NCI-H1417 treated with DMSO at 0.1 percent for 48 hours (cell line): ENCODE measurements at places on chromosomes 2 and 18.
A peak's percentile ranks its signal among the peaks of the same experiment; 100 is the strongest.

DNA sequence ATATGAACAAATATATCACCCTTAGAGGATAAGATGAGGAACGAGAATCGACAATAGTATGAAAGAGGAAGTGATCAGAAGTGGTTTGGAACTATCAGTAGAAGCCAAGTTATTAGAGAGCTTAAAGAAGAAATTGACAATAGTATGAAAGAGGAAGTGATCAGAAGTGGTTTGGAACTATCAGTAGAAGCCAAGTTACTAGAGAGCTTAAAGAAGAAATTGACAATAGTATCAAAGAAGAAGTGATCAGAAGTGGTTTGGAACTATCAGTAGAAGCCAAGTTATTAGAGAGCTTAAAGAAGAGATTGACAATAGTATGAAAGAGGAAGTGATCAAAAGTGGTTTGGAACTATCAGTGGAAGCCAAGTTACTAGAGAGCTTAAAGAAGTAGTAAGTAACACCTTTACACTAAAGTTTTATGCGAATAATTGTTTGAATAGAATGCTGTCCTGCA is 175.5 kb downstream of the ZNF407 start:
- DNase-seq: no peak

- no peak for DNase-seq
Observed at GRCh38 chr18:13688191-13689136, 37.9 kb downstream of the FAM210A start.

- DNase-seq: no peak
Observed at GRCh38 chr2:191556463-191556862, 121.5 kb upstream of the NABP1 start.

GRCh38 chr2:209473930-209474419 is 50.1 kb downstream of the MAP2 start:
- no peak for DNase-seq

- DNase-seq: no peak
Observed at GRCh38 chr18:79107886-79108285, 38.7 kb downstream of the ATP9B start.

- DNase-seq: no peak
Observed at GRCh38 chr18:48740851-48741485, 202.1 kb downstream of the CTIF start.

- DNase-seq: no peak
Observed at GRCh38 chr2:201196003-201196402, 13.1 kb downstream of the CASP10 start.

- DNase-seq: no peak
Observed at GRCh38 chr2:10770956-10771750, 41.4 kb downstream of the PDIA6 start.

- peak; percentile 85 for DNase-seq
Observed at GRCh38 chr18:76913583-76913982, 91.2 kb downstream of the ZNF236 start.

DNA sequence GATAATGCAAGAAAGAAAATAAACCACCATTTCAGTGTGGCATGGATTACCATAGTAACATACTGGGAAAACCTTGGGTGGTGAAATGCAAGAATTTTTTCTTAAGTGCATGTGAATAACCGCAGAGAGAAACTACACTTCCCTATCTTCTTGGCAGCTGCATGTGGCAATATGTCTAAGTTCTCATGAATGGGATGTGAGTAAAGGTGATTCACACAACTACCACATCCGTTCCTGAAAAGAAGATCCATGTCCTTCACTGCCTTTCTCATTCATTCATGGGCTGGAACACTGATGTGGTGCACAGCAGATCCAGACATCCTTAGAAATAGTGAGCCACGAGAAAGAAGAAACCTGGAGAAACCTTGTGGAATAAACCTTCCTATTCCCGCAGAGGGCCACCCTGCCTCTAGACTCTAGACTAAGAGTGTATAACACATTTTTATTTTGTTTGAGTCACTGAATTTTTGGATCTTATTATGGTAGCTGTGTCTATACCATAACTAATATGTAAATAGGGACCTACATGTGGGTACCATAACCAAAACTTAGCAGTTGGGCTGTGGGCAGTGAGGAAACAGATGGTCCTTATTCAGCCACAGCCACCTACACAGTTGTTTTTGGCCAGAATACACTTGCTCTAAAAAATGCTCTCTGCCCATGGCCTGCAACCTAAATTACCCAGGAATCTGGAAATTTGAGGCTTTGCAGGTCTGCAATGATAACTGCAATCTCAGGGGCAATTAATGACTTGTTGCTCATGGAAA is 573.3 kb downstream of the LRP1B start:
- no peak for DNase-seq

- DNase-seq: no peak
Observed at GRCh38 chr2:238784671-238785527, 63.0 kb upstream of the TWIST2 start.

DNA sequence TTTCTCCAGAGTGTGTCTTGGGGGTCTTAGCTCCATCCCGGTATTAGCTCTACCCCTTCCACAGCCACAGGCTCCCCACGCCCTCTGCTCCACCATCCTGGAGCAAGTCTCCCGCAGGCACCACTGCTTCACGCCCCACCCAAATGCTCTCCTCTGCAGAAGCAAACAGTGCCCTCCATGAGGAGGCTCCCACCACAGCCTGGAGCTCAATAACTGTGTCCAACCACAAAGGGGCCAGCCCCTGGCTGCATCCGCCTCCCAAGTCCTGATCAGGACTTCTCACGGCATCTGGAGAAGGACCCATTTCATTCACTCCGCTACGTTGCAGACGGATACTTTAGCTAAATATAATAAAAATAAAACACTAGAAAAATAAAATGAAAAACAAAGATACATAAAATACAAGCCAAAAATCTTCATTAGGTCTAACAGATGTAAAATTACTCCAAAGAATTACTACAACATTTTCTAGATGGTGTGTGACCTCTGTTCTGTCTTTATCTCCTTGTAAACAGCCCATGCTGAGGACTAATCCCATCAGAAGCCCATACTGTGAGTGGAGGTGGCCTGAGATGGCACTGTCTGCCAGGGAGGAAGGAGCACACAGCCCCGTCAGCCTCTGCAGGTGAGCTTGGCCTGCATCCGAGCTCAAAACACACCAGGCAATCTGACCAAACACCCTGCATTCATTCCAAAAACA is 210.8 kb upstream of the RAB6C start:
- no peak for DNase-seq

- peak; percentile 17 for DNase-seq
Observed at GRCh38 chr18:62450546-62451410, 72.0 kb upstream of the ZCCHC2 start.

DNA sequence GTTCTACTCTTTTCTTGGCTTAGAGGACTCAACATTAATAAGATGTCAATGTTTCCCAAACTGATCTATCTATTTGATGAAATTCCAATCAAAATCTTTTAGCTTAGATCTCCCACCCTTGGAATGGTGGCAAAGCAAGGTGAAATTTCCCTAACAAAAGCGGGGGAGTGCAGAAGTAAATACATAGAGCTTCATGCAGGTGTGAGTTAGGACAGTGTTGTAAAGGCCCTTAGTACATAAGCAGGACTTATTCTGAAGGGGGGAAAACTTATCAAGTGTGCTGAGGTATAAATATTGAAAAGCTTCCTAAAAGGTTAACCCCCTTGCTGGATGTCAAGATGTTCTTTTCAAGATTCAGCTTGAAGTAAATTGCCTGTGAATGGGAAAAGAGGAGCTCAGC is 608.6 kb upstream of the CELF4 start:
- DNase-seq: no peak

DNA sequence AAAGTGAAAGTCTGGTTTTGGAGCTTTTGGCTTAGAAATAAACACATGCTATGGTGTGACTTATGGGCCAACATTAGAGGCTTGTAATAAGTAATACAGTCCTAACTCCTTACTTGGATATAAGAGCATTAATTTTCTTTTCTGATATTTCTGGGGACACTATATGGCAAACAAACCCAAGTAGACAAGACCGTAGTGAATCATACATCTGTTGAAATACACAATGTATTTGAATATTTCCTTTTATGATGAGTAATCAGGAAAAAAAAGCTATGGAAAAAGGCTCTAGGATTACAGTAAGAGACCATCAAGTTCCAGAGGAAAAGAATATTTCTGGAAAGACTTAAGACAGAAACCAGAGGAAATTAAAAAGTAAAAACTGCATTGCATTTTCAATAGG is 146.0 kb upstream of the CYP26B1 start:
- DNase-seq: no peak

DNA sequence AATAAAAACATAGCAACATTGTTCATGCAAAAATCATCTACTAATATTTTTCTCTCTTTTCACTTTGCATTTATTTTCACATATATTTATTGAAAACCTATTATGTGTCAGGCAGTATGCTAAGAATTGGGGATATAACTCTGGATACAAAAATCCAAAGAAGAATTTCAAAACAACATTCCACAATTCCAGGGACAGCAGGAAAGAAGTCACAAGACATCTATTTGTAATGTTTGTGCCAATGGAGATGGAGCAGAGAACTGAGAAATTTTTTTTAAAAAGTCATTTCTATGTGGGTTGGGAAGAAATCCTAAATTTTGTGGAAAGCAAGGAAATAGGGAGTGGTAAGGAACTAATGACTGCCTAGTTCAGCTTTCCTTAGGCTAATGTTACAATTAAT is 128.6 kb upstream of the TLK1 start:
- DNase-seq: no peak

DNA sequence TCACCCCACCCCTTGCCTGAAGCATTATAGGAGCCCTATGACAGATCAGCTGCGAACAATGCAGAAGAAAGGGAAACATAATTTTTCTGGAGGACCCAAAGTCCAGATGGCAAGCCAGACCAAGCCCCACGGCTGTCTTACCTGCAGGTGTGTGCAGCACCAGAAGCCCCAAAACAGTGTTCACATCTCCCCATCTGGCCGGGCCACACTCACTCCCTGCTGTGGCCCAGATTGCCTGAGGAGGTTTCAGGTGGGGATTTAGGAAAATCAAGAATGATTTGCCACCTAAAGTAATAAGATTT is 11.7 kb upstream of the STK17B start:
- DNase-seq: no peak

DNA sequence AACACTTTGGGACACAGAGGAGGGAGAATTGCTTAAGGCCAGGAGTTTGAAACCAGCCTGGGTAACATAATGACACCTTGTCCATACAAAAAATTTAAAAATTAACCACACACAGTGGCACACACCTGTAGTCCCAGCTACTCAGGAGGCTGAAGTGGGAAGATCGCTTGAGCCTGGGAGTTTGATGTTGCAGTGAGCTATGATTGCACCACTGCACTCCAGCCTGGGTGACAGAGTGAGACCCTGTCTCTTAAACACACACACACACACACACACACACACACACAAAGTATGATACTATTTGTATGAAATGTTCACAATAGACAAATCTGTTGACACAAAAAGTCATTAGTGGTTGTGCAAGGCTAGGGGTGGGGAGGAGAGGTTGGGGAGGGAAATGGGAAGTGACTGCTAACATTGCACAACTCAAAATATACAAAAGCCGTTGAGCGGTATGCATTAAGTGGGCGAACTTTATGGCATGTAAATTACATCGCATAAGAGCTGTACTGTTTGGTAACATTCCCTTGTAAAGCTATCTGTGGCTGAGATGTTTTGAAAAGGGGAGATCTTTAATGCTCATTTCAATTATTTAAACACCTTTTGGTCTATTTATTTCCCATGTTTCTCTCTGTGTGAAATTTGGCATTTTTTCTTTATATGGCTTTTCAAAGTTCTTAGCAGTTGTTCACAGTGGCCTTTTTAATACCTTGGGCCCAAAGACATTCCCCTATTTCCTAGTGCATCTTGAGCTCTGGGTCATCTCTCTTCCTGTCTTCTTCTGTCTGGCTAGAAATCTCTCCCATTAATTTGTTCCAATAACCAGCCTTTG is 58.9 kb upstream of the ZNF516 start:
- no peak for DNase-seq

DNA sequence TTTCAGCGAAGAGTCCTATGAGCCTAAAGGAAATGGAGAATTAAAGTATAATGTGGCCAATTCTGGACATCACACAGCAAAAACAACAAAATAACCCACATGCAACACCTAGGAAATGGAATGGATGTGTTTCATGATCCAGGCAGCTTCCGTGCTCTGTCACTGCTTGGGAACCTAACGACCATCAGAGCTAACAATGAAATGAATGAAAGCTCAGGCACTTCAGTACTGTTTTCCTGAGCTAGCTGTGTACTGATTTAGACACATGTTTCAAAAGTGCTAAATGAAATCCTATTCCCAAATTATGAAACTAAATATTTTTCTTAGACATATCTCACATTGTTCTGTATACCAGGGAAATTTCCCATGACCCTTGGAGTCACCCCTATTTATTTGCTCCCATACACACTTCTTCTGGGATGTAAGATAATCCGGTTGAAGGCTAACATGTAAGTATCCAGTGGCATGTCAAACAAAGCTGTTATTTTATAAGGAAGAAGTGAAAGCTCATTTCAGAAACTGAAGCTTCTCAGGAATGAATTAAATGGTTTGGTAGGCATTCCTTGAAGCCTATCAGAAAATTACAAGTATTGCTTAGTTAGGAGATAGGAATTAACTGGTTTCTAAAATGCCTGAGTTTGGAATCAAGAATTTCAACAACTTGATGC is 108.5 kb upstream of the RND3 start:
- no peak for DNase-seq

- DNase-seq: no peak
Observed at GRCh38 chr2:236172255-236173035, 4.3 kb upstream of the GBX2 start.

DNA sequence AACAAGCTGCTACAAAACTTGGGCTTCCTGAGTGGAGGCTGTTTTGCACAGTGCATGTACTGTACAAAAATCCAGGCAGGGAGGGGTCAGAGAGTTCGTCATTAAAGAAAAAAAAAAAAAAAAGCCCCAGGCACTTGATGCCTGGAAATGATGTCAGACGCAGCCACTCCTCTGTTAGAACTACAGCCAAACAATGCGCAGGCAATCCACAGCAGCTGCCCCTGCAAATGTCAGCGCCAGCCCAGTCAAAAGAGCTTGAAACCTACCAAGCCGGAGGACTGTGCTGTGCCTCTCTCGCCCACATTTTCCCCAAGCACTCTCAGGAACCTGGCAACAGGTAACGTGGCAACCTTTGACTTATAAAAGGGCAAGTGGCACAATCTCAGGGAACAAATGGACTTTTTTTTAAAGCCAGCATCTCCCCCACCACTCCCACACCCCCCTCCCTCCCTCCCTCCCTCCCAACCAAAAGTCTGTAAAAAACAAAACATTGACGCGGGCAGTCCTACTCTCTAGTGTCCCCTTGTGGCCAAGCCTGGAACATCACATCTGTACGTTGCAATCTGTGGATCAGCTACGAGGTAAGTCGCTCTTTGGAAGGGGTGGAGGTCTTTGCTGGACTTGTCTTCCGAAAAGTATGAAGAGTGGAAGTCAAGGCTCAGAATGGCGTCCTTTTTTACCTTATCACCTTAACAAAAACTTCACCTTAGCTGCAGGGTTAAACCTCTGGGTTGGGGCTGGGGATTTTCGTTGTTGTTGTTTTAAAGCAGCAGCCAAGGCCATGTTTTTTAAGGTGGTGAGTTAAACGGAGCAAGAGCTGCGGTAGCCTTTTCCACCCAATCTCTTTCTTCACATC is 144.2 kb downstream of the TGIF1 start:
- peak; percentile 91 for DNase-seq

- no peak for DNase-seq
Observed at GRCh38 chr2:34423301-34423700, 824.2 kb upstream of the FAM98A start.
